ENCODE measurements at places on chromosomes 2 and 18. TPM values are rescaled to one million over a fixed set of nuclear protein-coding genes. Genes with fewer than 3 reads are reported as not detected.

The ACMSD gene
- not detected for total RNA-seq

The SLC30A3 gene
- 4.3 TPM for total RNA-seq

The SP140L gene
- not detected for total RNA-seq

The RAB12 gene
- 37.8 TPM for total RNA-seq

The CPO gene
- not detected for total RNA-seq

The FAM124B gene
- not detected for total RNA-seq

The DSG1 gene
- not detected for total RNA-seq

The CYTIP gene
- 1.1 TPM for total RNA-seq

The CCDC138 gene
- 14.4 TPM for total RNA-seq

The PMS1 gene
- total RNA-seq = 38.1 TPM

The ELOA2 gene
- not detected for total RNA-seq

The PGAP1 gene
- total RNA-seq = 6.4 TPM

The SP100 gene
- total RNA-seq = 7.8 TPM

The AAK1 gene
- total RNA-seq = 50.8 TPM

The SLC40A1 gene
- 109 TPM for total RNA-seq

The PTPRN gene
- not detected for total RNA-seq

The DLX1 gene
- total RNA-seq = 1.2 TPM

The CEBPZOS gene
- 56.0 TPM for total RNA-seq

The HMSD gene
- total RNA-seq = not detected

The CHST9 gene
- total RNA-seq = 26.5 TPM

The ATP8B1 gene
- 32.0 TPM for total RNA-seq

The GRB14 gene
- total RNA-seq = 10.1 TPM

The STEAP3 gene
- total RNA-seq = 20.4 TPM

The CTAGE1 gene
- not detected for total RNA-seq

The CD8B2 gene
- 0.09 TPM for total RNA-seq

The PROKR1 gene
- 0.09 TPM for total RNA-seq

The C1QL2 gene
- not detected for total RNA-seq

The PIEZO2 gene
- total RNA-seq = 0.11 TPM

The MOGAT1 gene
- not detected for total RNA-seq

The FAM237A gene
- total RNA-seq = not detected

The OSBPL6 gene
- 1.5 TPM for total RNA-seq

Data from Caco-2 (cell line).